ENCODE measurements at places on chromosomes 1 and 21.

- no peak for DNase-seq
Measured at GRCh38 chr1:71857862-71858261, 424.5 kb downstream of the NEGR1 start.

DNA sequence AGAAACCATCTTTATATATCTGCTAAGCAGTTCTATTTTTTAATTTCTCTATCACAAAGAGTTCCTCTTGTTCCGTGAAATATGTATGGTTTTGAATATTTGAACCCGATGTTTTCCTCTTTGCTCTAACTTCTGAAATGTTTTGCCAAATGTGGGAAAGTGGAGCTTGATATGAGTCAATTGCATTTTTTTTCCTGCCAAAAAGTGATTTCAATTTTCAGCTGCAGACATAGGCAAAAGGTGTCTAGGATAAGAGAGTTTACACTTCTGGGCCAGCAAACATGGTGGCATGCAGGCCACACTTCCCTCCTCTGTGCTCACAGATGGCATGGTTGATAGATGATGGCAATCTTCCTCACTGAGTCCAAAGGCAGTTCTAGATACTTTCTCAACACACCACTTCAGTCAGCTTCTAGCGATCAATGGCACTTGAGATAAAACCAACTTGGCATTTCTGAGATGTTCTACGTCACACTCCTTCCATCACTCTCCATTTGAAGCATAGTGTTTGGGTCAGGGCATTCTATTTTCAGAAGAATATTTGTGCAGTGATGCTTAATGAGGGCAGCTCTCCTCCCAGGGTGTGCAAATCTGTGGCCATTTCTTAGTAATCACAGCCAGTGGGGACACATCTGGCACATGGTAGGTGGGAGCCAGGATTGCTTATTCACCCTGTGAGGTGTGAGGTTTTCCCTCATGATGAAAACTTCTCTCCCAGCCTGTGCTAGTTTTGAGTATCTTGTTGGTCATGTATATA, 54.4 kb upstream of the SCAF4 start:
- no peak for DNase-seq

GRCh38 chr1:184296466-184297243, 90.2 kb upstream of the C1orf21 start:
- no peak for DNase-seq

DNA sequence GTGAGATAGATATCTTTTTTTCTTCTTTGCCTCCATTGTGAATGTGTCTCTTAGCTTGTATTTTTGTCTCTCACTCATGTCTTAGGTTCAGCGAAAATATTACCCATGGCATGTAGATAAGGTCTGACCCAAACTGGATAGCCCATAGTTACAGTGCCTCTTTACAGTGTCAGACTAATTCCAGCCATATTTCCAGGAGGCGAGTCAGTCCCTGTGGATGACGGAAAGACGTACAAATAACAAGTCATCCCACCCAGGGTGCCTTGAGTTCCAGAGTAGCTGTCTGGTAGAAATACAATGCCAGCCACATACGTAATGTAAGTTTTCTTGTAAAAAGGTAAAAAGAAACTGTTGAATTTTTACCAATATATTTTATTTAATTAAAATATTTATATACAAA, 157.3 kb downstream of the ZNF281 start:
- DNase-seq: no peak

DNA sequence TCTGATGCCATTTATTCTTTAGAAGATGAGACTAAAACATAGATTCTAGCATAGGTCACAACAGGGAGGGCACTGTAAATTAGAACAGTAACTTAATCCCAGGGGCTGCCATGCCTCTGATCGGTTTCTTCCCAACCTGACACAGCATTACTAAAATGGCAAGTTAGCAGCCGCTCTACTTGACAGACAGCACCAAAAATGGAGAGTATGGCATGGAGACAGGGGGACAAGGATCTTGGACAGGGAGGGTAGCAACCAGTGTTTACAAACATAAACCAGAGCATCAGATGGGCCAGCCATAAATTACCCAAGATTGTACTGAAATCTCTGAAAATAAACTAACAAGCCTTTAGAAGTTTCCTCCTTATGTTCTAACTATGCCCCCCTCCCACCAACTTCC, 5.9 kb downstream of the DUSP10 start:
- DNase-seq: no peak

GRCh38 chr1:223031733-223032601, 111.1 kb downstream of the TLR5 start:
- no peak for DNase-seq

GRCh38 chr1:168100315-168101002, 36.3 kb downstream of the GPR161 start:
- no peak for DNase-seq

DNA sequence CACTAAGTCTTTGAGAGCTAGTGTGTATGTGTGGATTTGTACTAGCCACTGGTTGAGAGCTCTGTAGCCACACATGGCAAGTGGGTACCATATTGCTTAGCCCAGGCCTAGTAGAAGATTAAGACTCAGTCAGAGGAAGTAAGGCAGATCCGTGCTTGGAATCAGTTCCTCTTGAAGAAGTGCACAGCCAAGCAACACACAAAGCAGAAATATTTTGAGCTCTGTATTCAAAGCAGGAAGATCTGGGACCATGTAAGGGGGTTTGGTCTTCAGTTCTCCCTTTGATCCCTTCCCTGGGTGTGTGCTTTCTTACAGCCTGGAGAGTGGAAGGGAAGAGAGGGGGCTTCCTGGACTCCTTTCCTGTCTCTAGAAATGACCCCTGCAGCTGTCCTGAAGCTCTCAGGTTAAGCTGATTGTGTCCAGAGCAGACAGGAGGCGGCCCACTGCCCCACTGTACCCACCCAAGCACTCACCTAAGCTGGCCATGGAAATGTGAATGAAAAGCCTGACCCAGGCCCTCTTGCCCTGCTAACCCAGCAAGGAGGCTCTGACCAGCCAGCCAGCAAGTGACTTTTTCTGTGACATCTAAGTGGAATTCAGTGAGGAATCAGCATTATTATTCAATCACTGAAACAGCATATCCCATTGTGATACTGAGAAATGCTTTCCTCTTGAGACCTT, 3.6 kb downstream of the ETS2 start:
- DNase-seq: no peak

DNA sequence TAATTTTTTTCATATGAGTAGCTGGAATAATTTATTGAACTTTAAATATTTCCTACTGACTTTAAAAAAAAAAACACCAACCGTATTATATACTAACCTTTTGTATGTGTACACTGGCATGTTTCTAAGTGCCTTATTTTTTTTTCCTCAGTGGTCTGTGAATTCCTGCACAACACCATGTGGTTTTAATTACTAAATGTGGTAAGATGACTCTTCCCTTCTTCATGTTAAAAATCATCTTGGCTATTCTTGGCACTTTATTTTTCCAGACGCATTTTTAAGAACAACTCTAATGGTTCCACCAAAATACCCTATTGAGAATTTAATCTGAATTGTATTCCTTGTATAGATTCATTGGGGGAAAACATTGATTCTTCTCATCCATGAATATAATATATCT, 28.4 kb downstream of the PPP2R5A start:
- DNase-seq: no peak

- no peak for DNase-seq
Measured at GRCh38 chr1:67945733-67946374, 104.6 kb downstream of the DIRAS3 start.

- no peak for DNase-seq
Measured at GRCh38 chr1:64111787-64112186, 91.6 kb upstream of the UBE2U start.

DNA sequence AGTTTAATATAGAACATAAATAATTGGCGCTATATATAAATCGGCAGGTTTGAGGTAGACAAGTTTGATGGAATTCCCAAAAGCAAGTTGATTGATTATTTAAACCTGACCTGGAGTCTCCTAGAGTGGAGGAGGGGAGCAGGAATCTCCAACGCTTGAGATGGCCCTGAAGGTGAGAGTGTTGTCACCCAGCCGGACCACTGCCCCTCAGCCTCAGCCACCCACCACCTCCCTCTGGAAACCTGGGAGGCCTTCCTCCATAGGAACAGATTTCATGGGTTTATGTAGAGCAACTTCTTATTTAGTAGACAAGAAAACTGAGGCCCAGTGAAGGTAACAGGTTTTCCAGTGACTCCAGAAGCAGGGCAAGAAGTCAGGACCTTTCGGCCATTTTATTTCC, 389.5 kb downstream of the KIF26B start:
- DNase-seq: no peak

- DNase-seq: no peak
Measured at GRCh38 chr1:235019471-235019870, 109.2 kb downstream of the TOMM20 start.

GRCh38 chr1:194289569-194290266, 1103.3 kb upstream of the B3GALT2 start:
- DNase-seq: peak; percentile 71

GRCh38 chr1:180269645-180270529, 39.8 kb downstream of the LHX4 start:
- DNase-seq: no peak

GRCh38 chr1:169538998-169539871, 47.0 kb downstream of the F5 start:
- DNase-seq: no peak

GRCh38 chr1:58754683-58755467, 29.0 kb downstream of the JUN start:
- peak; percentile 58 for DNase-seq

DNA sequence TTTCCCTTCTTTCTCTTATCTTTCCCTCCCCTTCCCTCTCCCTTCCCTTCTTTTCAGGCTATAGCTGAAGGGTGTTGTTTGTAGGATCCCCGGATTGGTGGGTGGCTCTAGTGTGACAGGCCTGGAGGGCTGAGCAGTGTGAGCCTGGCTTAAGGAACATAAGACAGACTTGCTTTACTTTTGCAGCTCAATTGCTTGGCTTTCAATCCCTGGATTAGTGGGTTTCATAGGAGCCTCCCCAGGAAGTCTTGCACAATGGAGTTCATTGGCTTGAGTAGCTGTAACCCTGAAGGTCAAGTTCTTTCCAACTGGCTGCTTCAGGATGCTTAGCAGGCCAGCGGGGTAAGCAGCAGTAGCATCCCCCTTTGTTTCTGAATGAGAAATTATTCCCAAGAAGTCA, 126.7 kb downstream of the CAMTA1 start:
- no peak for DNase-seq

- no peak for DNase-seq
Measured at GRCh38 chr1:16168622-16169360, 12.9 kb upstream of the EPHA2 start.

DNA sequence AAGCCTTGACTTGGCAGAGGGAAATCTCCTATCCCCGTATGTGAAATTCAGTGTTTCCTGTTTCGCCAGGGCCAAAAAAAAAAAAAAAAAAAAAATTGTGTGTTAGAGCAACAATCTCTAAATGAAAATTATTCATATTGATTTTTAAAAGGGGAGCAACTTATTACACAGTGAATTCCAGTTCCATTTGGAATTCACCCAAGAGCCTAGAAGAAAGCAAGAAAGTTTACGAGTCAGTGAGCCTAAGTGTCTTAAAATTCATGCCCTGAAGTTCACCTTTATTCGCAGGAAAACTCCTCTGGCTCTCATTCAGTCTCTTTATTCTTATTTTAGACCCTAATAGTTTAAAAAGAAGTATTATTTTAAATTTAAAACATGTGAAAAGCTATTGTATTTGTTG, 42.1 kb upstream of the HUNK start:
- DNase-seq: no peak

DNA sequence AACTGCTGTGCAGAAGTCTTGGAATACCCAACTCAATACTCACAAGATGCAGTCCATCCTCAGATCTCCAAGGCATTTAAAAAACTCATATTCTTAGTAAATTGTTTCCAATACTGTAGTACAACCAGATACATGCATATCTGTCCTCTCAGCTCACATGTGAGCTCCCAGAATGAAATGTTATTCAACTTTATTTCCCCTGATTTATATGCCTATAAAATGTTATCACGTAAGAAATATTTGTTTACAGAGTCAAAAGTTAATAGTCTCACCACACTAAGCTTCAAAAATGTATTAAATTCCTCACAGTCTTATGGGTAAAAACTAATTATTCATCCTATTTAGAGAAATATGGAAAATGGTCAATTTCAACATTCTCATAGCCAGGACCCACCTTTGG, 56.6 kb downstream of the LTN1 start:
- DNase-seq: no peak

DNA sequence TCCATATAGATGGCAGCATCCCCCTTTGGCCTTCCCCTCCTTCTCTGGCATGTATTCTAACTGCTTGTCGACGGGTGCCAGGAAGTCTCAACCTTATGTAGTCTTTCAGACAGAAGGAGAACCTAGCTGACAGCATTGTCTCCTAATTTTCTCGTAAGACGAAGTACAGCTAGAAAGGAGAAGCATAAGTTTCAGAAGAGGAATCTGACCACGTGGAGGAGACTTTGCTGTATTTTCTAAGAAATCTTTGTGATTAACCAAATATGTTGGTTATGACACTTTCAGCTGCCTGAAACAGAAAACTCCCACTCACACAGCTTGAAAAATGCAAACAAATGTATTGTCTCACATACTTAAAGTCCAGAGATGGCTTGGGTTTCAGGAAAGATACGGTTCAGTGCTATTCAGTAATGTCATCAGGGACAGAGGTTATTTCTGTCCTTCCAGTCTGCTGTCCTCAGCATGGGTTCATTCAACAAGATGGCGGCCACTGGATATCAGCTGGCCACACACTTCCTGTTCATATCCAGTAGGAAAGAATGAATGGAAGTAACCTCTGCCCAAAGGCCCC, 109.5 kb upstream of the ZNF648 start:
- no peak for DNase-seq

- DNase-seq: peak; percentile 5
Measured at GRCh38 chr1:157363660-157364140, 188.6 kb downstream of the FCRL5 start.

DNA sequence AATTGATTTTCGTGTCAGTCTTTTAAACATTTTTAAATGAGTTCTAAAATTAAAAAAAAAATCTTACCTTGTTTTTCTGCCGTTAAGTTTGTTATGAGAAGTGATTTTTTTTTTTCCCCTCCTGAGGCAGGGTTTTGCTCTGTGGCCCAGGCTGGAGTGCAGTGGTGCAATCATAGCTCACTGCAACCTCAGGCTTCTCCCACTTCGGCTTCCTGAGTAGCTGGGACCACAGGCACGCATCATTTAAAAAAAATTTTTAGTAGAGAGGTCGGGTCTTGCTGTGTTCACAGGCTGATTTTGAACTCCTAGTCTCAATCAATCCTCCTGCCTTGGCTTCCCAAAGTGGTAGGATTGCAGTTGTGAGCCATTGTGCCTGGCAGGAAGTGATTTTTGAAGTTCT, 41.1 kb downstream of the MTR start:
- no peak for DNase-seq

GRCh38 chr1:245566134-245566533, 411.3 kb downstream of the KIF26B start:
- DNase-seq: no peak
